ENCODE measurements at places on chromosomes 1 and 21.

GRCh38 chr21:25487046-25487594, 120.2 kb downstream of the MRPL39 start:
- DNase-seq: peak; percentile 87

DNA sequence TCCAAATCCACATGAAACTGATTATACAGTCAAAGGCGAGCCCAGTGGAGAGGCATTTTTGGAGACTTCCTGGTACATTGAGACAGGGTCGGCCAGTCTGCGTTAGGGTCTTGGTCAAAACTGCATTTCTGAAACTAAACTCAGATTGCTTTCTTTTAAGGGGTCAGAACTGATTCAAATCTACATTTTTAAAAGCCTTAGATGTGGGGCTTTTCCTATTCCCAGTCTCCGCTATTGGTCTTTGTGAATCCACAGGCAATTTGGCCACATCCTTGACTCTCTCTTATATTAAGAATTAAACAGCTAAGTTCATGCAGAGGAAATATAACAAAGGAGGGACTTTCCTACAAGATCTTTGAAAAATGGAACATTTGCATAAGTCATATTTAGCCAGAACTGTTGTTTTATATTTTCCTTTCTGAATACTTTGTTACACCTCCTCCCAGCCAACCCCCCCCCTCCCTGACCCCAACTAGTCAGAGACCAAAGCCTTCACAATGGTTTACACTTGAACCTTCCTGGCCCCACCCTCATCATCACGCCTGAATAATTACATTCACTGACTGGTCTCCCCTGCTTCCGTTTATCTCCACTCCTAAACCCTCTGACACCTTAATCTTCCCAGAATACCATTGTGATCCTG, 30.9 kb downstream of the SELL start:
- no peak for DNase-seq

- no peak for DNase-seq
Observed at GRCh38 chr21:16377857-16378256, 648.1 kb downstream of the USP25 start.

DNA sequence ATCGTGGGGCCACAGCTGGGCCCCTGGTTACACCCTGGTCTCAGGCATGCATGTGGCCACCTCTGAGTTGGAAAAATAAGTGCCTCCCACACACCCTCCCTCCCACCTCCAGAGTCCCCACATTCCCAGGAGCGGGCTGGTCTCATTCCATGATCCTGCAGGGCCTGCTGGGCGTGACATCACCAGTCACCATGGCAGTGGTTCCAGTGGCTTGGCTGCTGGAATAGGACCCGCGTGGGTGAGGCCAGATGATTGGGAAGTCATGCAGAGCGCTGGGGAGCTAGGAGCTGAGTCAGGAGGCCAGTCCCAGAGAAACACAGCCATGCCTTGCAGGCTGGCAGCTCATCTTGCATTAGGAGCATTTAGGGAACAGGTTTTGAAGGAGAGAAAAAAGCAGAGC, 125.4 kb upstream of the TMEM51 start:
- no peak for DNase-seq

GRCh38 chr1:208807446-208808127, 563.4 kb upstream of the PLXNA2 start:
- DNase-seq: peak; percentile 41

DNA sequence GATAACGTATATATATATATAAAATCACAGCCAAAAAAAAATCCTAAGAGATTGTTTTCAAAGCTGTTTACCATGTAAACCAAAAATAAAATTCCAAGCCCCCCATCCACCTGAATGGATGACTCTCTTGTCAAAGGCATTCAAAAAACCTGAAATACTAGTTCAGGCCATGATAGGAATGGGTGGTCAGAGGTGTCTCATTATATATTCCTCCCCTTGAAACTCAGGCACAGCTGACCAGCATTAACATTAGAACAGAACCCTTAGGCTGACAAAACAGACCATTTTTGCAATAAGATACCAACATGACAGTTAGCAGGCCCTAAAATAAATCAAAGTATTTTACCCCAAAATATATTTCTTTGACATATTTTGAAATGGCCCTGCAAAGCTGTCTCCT, 122.5 kb downstream of the DNM3 start:
- DNase-seq: no peak

DNA sequence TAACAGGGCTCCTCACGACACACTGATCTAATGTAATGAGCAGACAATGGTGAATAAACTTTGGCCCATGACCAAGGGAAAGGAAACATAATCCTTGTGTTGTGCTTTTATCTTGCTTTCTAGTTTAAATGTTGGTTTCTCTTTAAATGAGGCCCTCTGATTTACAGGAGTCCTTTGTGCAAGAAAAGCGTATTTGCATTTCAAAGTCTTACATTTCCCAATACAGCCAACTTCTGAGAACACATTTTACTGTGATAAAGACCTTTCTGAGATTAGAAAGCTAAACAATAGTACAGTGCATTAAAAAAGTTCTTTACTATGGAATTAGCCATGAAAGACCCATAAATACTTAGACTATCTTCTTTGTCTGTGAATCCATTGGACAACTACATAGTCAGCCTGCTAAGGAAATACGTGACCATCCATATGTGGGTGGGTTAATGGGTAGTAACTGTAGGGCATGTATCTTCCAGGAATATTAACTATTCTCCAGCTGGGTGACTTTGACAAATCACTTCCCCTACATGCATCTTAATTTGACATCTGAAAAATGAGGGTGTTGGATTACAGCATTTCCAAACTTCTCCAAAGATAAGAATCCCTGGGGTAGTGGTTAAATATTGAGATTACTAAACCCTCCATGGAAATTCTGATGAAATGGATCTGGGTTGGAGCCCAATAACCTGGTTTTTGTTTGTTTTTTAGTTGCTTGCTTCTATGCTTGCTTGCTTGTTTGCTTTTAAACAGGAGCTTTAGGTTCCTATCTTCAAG, 50.3 kb upstream of the USP1 start:
- no peak for DNase-seq

- DNase-seq: no peak
Observed at GRCh38 chr1:116852910-116853309, 56.8 kb upstream of the PTGFRN start.

DNA sequence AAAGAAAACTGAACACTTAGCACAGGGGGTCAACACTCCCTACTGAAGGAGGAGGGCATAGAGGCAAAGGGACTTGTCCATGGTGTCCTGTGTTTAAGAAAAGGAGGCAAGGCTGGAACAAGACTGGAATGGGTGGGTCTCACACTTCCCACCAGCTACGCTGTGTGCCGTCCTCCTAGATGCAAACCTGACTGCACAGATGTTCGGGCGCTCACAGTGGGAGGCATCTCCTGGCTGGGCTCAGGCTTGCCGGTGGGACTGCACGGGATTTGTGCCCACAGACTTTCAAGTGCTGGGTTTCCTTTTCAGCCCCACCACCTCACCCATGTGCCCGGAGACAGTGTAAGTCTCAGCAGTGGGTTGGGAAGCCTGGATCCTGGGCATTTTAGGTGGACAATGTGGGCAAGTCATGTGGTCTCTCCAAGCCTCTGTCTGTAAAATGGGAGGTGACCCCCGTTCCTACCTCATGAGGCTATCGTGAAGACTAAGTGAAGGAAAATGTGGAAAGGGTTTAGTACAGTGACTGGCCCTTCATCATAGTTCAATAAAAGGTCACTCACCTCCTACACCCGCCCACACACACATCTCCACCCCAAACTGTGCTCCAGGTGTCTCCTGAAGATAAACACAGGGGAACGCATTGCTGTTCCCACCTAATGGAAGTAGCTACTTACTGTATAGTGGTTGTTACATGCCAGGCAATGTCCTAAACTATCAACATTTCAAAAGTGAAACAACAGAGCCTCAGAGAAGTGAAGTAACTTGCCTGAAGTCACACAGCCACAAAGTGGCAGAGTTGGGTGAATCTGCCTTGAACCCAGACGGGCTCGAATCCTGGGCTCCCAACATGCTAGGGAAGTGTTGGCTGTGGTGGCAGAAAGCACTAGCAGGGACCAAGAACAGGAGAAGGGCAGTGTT, 36.0 kb downstream of the ATP1A1 start:
- peak; percentile 47 for DNase-seq

DNA sequence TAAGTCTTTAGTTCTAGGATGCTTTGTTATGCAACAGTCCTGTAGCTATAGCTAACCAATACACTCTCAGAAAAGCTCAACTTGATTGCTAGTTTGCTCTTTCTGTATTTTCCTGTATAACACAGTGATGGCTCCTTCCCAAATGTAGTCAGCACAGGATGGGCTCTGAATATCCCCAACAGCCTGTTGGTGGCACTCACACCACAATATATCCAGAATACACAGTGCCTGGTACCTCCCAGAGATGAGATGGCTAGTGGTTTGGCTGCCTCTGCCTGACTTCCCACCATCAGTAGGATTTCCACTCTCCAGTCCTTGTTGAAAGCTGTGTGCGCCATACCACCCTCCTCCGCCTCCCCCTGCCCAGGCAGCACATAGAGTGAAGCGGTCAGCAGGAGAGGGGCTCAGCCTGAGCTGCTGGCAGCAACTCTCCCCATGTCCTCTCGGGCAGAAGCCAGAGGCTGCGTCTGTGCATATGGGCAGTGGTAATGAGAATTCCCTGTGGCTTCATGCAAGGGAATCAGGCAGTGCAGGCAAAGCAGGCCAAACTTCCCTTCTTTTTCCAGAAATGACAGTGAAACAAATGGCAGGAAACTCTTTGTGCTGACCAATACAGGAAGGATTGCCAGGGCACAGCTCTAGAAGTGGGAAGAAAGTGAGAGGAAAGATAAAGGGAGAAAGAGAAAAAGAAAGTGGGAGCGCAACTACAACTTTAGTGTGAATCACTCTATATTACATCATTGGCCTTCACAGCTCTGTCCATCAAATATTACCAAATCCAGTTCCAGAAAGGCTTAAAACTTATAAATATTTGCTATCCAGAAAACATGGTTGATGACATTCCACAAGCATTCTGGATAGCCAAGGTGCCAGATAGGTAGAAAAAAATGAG, 49.7 kb downstream of the LMX1A start:
- no peak for DNase-seq

DNA sequence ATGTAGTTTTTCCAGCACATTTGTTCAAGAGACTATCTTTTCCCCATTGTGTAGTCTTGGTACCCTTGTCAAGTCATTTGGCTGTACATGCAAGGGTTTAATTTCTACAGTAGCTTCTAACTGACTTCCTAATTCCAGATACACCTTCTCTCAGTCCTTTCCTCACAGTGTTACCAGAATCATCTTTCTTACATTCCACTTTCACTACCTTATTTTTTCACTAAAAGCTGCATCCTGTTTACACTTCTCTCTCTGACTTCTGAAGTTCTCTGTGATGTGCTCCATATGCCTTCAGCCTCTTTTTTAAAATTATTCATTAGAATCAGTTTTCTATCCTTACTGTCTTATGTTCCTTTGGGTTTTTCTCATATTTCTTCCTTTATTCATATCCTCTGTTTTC, 57.1 kb upstream of the RWDD3 start:
- no peak for DNase-seq
